ENCODE measurements at places on chromosomes 11 and 22. TPM values are rescaled to one million over a fixed set of nuclear protein-coding genes. Genes with fewer than 3 reads are reported as not detected.
A peak's percentile ranks its signal among the peaks of the same experiment; 100 is the strongest.

- H3K4me3 ChIP-seq: no peak overlapping the region
- H3K27ac ChIP-seq: no peak overlapping the region
- no peaks in the 10 kb centered on the region for H3K27me3 ChIP-seq
- no peak for DNase-seq
These were observed 56.8 kb downstream of the EMSY start for GRCh38 chr11:76501526-76502202.

The HTR3A gene
- total RNA-seq: 1.1 TPM

The LRRC74B gene
- total RNA-seq: not detected

GRCh38 chr22:49052560-49052959 is 775.1 kb downstream of the BRD1 start:
- H3K4me3 ChIP-seq: peak overlapping the region; percentile 60
- no peak overlapping the region for H3K27ac ChIP-seq
- no peaks in the 10 kb centered on the region for H3K36me3 ChIP-seq
- no peak for DNase-seq
- H3K27me3 ChIP-seq: no peaks in the 10 kb centered on the region

- DNase-seq: no peak
- H3K4me1 ChIP-seq: no peaks in the 10 kb centered on the region
- no peak overlapping the region for H3K27ac ChIP-seq
- H3K27me3 ChIP-seq: no peaks in the 10 kb centered on the region
- no peaks in the 10 kb centered on the region for H3K36me3 ChIP-seq
These were observed 67.3 kb upstream of the PRR5 start for GRCh38 chr22:44634426-44635321.

DNA sequence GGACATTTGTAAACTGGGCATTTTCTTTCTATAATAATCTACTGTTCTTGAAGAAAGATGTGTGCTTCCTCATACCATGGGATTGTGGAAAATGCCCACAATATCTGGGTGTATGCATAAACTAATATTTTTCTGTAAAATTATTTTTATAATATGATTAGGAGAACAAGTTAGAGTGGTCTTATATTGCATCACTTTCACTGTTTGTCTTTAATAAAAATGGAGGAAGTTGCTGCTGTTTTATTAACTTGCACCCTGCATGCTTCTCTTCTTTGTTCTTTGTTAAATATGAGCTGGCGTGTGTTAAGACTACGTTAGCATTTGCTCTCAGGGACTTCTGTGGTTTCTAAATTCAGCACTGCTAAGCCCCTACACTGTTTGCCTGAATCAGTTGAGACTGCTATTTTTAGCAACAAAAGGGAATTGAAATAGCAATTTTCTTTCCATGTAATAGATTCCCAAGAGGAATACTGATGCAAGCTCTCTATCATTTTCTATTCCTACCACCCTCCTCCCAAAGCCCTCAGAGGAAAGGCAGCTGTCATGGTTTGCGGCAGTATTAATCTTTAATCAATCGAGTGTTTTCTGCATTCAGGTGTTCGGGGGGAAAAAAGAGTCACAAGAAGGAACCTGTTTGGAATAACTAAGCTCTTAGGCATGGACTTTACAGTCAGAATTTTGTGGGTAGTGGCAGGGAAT is 56.1 kb downstream of the HSD17B12 start:
- no peaks in the 10 kb centered on the region for H3K36me3 ChIP-seq
- no peak overlapping the region for H3K27ac ChIP-seq
- peak; percentile 19 for DNase-seq

DNA sequence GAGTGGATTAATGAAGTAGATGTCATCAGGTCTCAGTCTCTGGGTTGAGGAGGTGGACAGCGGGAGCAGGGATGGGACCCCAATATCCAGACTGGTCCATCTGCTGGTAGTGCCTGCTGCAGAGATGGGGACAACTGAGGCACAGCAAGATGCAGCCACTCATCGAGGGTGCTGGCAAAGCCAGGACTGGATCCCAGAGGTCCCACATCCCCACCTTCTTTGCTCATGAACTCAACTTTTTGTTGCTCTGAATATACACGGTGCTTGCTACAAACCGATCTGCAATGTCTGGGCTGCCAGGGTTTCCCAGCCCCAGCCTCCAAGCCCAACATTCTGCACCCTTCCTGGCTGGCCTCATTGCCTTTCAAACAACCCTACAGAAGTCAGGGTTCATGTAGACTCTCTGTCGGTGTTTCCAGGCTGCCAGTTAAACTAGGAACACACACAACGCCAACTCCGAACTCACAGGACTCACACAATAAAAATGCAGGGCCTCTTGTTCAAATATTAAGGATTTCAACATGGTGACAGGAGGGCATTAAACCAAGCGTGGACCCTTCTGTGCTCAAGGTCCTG is 168.2 kb downstream of the MN1 start:
- no peak for DNase-seq
- no peak overlapping the region for H3K27ac ChIP-seq
- H3K27me3 ChIP-seq: peaks cover 2% of the 10 kb centered on the region
- no peaks in the 10 kb centered on the region for H3K36me3 ChIP-seq
- no peaks in the 10 kb centered on the region for H3K4me1 ChIP-seq
- H3K4me3 ChIP-seq: no peak overlapping the region

DNA sequence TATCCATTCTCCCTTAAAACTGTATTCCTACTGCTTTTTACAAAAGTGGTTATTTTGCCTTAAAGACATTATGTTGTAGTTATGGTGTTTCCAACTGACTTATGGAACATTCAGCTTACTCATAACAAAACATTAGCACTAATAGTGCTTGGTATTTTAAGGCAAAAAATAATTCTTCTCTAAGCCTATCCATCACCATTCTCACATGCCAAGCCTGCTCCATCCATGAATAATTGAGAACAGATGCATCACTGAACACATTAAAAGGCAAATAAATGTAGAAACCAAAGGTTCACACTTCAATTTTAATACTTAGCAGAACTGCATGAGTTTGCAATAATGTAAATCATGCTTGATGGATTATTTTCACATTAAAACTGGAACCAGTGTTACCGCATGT is 42.3 kb upstream of the DDI1 start:
- no peak for DNase-seq
- H3K4me3 ChIP-seq: no peak overlapping the region
- H3K4me1 ChIP-seq: no peaks in the 10 kb centered on the region
- H3K27me3 ChIP-seq: no peaks in the 10 kb centered on the region

The CSRP3 gene
- total RNA-seq: not detected

The LARGE2 gene
- 13.1 TPM for total RNA-seq

DNA sequence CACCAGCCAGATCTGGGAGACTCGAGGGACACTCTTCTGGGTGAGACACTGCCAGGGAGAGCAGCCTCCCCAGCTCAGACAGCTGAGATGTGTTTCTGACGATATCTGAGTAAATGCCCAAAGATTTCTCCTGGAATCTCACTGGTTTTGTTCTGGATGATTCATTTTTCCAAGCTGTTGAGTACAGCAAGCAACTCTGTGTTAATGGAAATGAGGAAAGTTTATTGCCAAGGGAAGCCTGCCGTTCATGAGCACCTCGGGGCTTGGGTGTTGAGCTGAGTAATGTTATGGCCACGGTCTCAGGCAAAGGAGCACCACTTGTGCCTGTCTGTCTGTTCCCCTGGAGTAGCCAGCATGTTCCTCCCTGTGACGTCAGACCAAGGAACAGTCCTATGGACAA is 1132.4 kb downstream of the BRD1 start:
- H3K27ac ChIP-seq: no peak overlapping the region
- no peaks in the 10 kb centered on the region for H3K27me3 ChIP-seq
- no peaks in the 10 kb centered on the region for H3K4me1 ChIP-seq
- DNase-seq: no peak
- no peak overlapping the region for H3K4me3 ChIP-seq
- no peaks in the 10 kb centered on the region for H3K36me3 ChIP-seq

DNA sequence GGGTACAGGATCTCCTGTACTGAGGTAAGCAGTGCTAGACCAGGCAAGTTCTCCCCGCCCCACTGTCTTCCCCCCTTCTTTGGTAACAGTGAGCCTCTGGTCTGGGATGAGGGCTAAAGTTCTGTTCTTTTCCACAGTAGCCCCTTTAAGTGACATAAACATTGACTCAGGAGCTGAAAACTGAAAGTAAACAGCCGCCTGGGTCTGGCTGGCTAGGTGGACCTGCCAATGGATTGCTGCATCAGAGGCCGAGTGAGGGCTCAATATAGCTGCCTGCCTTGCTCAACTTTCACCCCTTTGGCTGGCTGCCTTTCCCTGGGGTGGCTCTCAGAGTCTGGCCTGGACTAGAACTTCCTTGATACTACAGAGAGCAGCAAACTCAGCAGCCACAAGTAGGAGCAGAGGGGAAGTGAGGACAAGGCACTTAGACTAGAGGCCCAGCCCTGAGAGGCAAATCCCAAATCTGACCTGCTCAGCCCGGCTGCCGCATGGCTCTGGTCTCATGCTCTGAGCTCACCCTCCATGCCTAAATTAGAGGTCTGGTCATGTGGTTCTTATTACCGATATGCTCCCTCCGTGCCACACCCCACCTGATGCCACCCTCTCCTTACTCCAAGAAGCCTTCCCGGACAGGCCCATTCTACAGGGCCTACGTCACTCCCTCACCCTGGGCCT is 9.6 kb upstream of the UCP3 start:
- H3K27me3 ChIP-seq: no peaks in the 10 kb centered on the region
- no peak overlapping the region for H3K4me3 ChIP-seq
- peak overlapping the region; percentile 94 for H3K27ac ChIP-seq
- peak; percentile 94 for DNase-seq
- peaks cover 6% of the 10 kb centered on the region for H3K36me3 ChIP-seq

GRCh38 chr11:78748918-78749690 is 174.4 kb upstream of the NARS2 start:
- H3K4me3 ChIP-seq: no peak overlapping the region
- H3K36me3 ChIP-seq: no peaks in the 10 kb centered on the region
- no peak for DNase-seq

- no peak overlapping the region for H3K27ac ChIP-seq
- H3K27me3 ChIP-seq: no peaks in the 10 kb centered on the region
- H3K4me1 ChIP-seq: no peaks in the 10 kb centered on the region
- no peak overlapping the region for H3K4me3 ChIP-seq
- H3K36me3 ChIP-seq: no peaks in the 10 kb centered on the region
- DNase-seq: peak; percentile 34
These were observed 226.4 kb downstream of the ADAMTS15 start for GRCh38 chr11:130674686-130675308.

The CLCF1 gene
- total RNA-seq: 15.8 TPM
